ENCODE measurements at places on chromosomes 1 and 21.

GRCh38 chr1:172638249-172638648, 20.7 kb upstream of the FASLG start:
- no peaks in the 10 kb centered on the region for H3K36me3 ChIP-seq
- no peaks in the 10 kb centered on the region for H3K27me3 ChIP-seq
- no peak overlapping the region for H3K4me3 ChIP-seq
- DNase-seq = no peak
- no peak overlapping the region for H3K27ac ChIP-seq

- no peak for DNase-seq
- no peak overlapping the region for H3K4me3 ChIP-seq
- H3K27ac ChIP-seq = no peak overlapping the region
- H3K27me3 ChIP-seq = no peaks in the 10 kb centered on the region
- H3K36me3 ChIP-seq = no peaks in the 10 kb centered on the region
- H3K4me1 ChIP-seq = peaks cover 7% of the 10 kb centered on the region
Observed at GRCh38 chr1:111628153-111628552, 8.6 kb downstream of the RAP1A start.

DNA sequence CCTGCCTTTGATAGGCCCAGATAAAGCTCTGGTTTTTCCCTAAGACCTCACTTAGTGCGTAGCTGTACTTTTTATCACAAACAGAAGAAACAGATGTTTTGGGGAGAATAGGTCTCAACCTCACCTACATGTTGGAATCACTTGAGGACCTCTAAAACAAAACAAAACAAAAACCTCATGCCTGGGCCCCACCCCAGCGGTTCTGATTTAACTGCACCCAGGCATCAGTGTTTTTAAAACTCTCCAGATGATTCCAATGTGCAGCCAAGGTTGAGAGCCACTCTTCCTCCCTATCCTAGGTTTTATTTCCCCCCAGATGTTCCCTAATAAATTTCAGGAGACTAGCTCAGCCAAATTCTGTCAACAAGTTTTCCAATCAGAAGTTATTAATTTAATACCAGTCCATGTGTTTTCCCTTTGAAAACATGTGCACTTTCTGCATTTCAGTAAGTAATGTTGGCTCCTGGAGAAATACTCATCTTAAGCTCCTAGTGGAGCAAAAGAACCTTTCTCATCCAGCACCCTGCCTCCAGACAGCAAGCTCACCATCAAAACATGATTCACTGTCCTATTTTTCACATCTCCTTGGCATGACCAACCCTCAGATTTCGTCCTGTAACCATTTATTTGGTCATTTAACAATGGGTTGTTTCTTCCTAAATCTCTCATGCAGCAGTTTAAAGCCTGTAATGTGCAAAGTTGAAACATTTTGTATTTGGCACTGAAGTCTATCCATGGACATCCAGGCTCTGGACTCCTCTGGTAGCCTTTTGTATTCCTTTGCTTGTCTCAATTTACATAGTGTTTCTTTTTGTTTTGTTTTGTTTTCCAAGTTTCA, 27.5 kb downstream of the LRRC8C start:
- H3K27me3 ChIP-seq = no peaks in the 10 kb centered on the region
- no peaks in the 10 kb centered on the region for H3K4me1 ChIP-seq
- no peak overlapping the region for H3K4me3 ChIP-seq
- no peak for DNase-seq
- H3K36me3 ChIP-seq = no peaks in the 10 kb centered on the region
- H3K27ac ChIP-seq = no peak overlapping the region

GRCh38 chr1:213683529-213683928, 304.2 kb upstream of the PROX1 start:
- H3K4me3 ChIP-seq = no peak overlapping the region
- H3K27me3 ChIP-seq = no peaks in the 10 kb centered on the region
- H3K27ac ChIP-seq = no peak overlapping the region
- DNase-seq = no peak

GRCh38 chr1:113917400-113918082, 11.6 kb upstream of the HIPK1 start:
- DNase-seq = no peak
- no peaks in the 10 kb centered on the region for H3K4me1 ChIP-seq
- H3K4me3 ChIP-seq = no peak overlapping the region
- no peaks in the 10 kb centered on the region for H3K36me3 ChIP-seq

DNA sequence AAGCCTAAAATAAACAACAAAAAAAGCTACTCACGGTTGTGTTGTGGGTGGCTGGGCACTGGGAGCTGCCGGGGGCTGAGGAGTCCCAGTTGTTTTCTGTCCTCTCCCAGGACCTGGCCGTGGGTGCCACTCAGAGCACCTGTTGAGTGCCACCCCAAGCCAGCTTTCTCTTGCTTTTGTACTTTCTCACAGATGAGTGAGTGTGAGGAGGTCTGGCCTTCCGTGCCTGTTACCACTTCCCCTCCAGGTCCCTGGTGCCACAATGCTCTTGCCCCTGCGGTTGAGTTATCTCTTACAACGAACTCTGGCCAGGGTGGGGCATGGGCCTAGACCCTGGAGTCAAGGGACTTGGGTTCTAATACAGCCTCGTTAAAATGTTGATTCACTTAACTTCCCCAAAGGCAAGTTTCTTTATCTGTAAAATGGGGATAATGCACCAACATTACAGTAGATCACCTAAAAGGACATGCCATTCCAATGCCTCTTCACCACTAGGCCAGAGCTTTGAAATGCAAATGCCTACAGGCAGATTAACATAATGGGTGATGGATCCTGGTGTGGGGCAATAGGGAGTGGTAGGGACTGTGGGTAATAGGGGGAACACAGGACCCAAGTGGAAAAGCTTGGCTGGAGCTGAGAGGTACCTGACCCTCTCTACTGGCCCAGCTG, at the start of gene CNR2:
CNR2 (minus strand) TSS at position 151 of the 669 bp plus-strand sequence. CDS start 37,745 bp downstream, outside the sequence.
- H3K27me3 ChIP-seq = no peaks in the 10 kb centered on the region
- H3K36me3 ChIP-seq = no peaks in the 10 kb centered on the region
- no peak for DNase-seq
- no peak within 1 kb of the TSS for H3K27ac ChIP-seq
- no peaks in the 10 kb centered on the region for H3K4me1 ChIP-seq

GRCh38 chr1:45863218-45863617, 59.8 kb downstream of the MAST2 start:
- H3K4me3 ChIP-seq = no peak overlapping the region
- no peaks in the 10 kb centered on the region for H3K27me3 ChIP-seq
- no peak overlapping the region for H3K27ac ChIP-seq
- H3K36me3 ChIP-seq = no peaks in the 10 kb centered on the region
- DNase-seq = no peak

All from kidney (tissue), 22 donors.